Suprapubic skin (tissue), 4 donors: ENCODE measurements at places on chromosomes 13 and 19. TPM values are rescaled to one million over a fixed set of nuclear protein-coding genes. Genes with fewer than 3 reads are reported as not detected.
A peak's percentile ranks its signal among the peaks of the same experiment; 100 is the strongest.

Gene CPB2
- total RNA-seq: not detected

Gene ZNF66
- total RNA-seq: 10.4 TPM

Gene CPT1C
- total RNA-seq: 0.96 TPM

Gene URAD
- total RNA-seq: not detected

Gene HRC
- 1.0 TPM for total RNA-seq

Gene GRAMD1A
- total RNA-seq: 38.7 TPM

Gene KLF2
- total RNA-seq: 38.8 TPM

Gene CEACAM8
- not detected for total RNA-seq

Gene SIGLEC5
- total RNA-seq: 0.38 TPM

Gene CNFN
- 52.9 TPM for total RNA-seq

Gene NPAS1
- total RNA-seq: 4.7 TPM

Gene C5AR2
- total RNA-seq: 2.1 TPM

DNA sequence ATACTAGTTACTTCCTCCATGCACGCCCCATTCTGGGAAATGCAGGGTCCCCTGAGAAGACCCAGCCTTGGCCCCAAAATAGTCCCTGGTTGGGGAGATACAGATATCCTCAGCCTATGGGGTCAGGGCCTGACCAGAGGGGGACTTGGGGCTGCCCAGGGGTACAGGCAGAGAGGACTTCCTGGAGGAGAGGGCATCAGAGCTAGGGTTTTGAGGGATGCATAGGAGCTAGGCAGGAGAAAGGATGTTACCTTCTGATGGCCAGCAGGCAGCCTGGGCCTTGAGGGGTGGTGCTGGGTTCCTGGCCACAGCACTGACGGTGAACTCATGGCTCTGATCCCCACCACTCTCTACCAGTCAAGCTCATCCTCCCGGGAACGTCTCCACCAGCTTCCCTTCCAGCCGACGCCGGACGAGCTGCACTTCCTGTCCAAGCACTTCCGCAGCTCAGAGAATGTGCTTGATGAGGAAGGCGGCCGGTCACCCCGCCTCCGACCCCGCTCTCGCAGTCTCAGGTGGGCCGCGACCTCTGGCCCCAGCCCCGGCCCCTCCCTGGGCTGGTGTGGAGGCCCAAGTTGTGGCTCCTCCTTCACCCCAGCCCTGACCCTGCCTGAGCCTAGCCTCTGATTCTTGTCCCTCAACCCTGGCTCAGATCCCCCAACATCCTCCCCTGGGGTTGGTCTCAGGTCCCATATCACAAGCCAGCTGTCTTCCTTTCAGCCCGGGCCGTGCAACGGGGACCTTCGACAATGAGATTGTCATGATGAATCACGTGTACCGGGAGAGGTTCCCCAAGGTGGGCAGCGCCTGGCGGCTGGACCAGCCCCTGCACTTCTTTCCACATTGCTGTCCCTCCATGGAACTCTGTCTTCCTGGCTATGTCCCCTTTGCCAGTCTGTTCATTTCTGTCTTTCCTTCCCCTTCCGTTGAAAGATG lies 25.6 kb downstream of the MAST3 start:
- no peak for DNase-seq

DNA sequence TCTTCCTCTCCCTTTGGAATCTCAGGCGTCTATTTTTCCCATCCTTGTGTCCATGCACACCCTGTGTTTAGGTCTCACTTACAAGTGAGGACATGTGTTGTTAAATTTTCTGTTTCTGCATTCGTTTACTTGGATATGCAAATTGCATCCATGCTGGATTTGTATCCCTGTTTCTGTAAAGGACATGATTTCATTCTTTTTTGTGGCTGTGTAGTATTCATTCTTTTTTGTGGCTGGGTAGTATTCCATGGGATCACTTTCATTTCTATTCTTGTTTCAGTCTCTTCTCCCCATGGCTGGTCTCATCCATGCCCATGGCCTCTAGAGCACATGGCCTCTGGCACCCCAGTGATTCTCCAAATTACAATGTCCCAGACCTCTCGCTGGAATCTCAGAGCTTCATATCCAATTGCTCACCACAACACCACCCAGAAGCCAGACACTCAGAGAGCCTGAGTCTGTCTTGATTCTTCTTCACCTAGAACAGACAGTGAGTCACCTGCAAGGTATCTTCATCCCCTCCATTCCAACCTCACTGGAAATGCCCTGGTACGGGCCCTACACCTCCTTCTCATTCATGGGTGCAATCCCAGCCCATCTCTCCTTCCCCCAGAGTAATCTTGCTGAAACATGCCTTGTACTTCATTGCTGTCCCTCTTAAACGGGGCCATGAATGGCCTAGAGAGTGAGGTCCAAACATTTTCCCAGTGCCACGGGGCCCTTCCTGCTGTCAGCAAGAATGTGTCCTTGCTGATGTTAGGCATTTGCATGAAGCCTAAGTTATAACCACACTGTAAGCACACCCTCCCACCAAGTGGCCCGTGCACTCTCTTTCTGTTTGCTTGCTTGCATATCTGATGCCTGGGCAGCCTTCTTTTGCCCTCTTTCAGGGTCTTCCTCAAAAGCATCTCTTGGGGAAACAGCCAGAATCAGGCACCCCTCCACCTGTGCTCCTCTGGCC lies 476.2 kb upstream of the TSHZ3 start:
- no peak for DNase-seq

DNA sequence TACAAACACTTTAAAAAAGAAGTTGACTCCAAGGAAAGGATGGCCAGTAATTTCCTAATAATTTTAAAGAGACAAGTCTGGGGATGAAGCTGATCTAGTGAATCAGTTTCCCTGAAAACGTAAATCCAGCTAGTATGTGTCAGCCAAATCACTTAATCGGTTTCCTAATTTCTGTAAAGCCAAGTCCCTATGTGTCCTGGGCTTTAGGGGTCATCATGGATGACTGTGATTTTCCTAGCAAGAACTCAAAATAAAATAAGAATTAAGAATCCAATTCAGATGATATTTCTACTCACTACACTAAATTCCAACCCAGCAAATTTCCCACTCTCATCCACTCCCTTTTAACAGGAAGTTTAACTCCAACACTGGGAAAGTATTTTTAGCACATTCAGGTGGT lies 35.9 kb downstream of the ELF1 start:
- DNase-seq: no peak

- DNase-seq: no peak
These were observed 28.8 kb downstream of the IPO5 start for GRCh38 chr13:97982286-97982685.

DNA sequence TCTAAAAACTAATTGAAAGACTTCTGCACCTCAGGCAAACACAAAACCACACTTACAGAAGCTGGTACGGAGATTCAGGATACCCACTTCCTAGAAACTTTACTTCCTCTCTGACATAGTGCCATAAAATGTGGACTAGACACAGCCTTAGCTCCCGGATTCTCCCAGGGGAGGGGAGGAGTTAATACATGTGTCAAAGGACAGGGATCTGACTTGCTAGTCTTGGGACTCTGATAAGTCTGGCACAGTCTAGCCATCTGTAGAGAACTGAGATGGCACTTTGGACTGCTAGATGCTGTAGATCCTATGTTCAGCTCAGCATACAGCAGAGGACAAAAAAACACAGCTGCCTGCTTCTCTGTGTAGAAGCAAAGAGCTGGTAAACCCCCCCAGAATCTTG lies 769.8 kb upstream of the MIR17HG start:
- DNase-seq: no peak

DNA sequence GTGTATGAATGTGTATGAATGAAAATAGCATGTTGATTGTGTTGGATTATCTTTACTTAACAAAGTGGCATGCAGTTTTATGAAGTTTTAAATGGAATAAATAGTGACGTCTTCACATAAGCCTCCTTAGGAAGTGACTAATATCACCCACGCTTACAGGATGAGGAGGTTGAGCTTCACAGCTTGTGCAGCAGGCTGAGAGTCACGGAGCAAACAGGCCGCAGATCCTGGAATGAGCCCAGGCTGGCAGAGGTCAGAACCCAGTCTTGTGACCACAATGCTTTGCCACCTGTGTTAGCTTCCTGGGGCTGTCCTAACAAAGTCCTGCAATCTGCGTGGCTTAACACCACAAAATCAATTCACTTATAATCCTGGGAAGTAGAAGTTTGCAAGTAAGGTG lies 20.8 kb downstream of the LAIR2 start:
- DNase-seq: no peak

DNA sequence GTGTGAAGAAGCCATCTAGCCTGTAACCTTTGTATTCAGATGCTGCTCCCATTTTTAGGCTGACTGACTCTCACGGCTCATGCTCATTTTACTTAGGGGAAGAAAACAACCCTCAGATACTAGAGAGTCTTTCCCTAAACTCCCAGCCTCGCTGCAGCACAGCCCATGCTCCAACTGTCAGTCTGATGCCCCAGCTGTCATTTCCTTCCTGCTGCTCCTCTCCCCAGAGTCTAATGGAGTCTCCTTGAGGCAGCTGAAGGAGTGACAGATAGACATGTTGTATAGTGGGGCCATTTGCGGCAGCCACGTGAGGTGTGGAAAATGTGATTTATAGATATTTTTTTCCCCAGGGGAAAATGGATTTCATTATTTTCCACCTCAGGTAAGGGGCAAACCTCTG lies 59.2 kb upstream of the OLFM4 start:
- no peak for DNase-seq

- no peak for DNase-seq
These were observed 3.0 kb upstream of the TNNT1 start for GRCh38 chr19:55152017-55152416.

DNA sequence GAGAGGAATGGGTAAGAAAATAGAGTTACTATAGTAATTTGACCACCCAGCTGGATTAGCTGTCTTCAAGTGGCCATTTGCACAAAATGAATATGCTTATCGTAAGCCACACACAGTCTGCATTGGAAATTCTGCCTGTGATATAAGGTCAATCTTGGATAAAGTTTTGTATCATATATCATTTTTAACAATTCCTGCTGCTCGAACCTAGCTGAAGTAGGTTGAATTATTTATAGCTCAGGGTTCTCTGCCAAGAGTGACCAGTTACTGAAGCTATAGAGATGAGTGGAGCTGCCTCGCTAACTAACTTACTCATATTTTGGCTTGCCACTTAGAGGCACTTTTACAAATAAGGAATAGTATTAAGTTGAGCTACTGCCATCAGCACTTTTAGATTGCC lies 220.9 kb downstream of the RGCC start:
- no peak for DNase-seq

- DNase-seq: no peak
These were observed 1192.2 kb downstream of the PCDH17 start for GRCh38 chr13:58823701-58824100.

- no peak for DNase-seq
These were observed 299.3 kb downstream of the NDFIP2 start for GRCh38 chr13:79780240-79780639.

- no peak for DNase-seq
These were observed 27.0 kb downstream of the TEX29 start for GRCh38 chr13:111347438-111347837.

DNA sequence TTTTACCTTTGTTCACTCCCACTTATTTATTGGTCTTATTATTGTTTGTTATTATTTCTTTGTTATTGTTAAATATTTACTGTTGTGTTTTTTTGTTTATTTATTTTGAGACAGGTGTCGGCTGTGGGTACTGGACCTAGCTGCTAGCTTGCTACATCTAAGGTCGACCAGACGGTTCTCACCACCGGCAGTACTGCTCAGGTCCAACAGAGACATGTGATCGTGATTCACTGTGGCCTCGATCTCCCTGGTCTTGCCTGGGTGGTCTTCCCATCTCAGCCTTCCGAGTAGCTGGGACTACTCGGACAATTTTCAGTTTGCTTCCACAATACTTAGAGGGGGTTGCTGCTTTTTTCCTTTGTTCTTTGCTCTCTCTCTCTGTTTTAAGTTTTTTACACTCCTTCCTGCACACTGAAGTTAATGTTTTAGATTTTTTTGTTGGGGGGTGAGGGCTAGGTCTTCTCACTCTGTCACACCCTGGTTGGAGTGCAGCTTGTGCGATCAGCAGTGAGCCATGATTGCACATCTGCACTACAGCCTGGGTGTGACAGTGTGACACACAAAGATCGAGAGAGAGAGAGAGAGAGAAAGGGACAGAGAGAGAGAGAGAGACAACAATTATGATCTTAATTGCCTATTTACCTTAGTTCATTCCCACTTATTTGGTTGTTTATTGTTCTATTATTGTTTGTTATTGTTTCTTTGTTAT lies 1432.4 kb downstream of the UQCRFS1 start:
- no peak for DNase-seq

GRCh38 chr19:45677351-45678230 lies 9.6 kb downstream of the GIPR start:
- peak; percentile 90 for DNase-seq

DNA sequence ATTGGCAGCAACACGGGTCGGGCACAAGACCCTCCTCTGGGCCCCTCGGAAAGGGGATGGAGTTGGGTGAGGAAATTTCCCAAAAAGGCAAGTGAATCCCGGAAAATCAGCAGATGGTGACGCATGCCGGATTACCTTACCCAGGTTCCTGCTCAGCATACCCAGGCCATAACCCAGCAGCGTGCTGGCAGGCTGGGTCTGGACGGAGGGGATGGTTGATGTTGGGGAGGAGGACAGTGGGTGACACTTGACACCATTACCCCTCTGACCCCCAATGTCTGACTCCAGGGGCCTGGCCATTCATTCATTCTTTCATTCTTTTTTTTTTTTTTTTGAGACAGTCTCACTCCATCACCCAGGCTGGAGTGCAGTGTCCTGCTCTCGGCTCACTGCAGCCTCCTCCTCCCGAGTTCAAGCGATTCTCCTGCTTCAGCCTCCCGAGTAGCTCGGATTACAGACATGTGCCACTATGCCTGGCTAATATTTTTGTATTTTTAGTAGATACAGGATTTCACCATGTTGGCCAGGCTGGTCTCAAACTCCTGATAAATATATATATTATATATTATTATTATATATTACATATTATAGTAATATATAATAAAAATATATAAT lies 799 bp downstream of the PVR start:
- no peak for DNase-seq

- DNase-seq: no peak
These were observed 1704.7 kb downstream of the SLITRK5 start for GRCh38 chr13:89375839-89376238.

- no peak for DNase-seq
These were observed 26.5 kb downstream of the TUBGCP3 start for GRCh38 chr13:112561478-112561877.

GRCh38 chr13:72693832-72694231 lies 33.6 kb downstream of the MZT1 start:
- no peak for DNase-seq

DNA sequence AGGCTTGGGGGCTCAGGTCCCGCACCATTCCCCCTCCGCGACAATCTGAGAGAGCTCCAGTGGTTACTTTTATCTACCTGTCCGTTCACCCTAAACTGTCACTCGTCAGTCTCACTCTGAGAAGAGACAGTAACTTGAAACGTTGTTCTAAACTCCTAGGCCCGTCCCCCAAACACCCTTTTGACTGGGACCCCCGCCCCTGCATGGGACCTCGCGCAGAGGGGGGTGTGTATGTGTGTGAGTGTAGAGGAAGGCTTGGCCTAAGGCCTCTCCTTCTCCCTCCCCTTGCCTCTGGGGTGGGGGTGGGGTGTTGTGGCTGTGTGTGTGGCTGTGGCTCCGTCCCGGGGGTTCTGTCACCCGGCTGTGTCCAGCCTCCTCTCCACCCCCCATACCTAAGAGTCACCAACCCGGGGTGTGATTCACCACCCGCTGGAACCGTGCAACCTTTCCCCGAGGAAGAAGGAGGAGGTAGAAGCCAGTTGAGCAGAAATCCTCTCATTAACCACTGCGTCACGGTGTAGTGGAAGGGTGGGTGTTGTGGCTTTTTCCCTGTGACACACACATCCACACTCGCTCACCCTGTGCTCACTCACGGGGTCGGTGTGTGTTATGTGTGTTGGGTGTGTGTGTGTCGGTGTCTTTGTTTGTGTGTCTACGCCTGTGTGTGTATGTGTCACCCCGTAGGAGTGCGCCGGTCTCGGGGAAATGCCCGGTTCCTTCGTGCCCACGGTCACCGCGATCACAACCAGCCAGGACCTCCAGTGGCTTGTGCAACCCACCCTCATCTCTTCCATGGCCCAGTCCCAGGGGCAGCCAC lies 2.4 kb downstream of the FOSB start:
- DNase-seq: no peak
